ENCODE measurements at places on chromosomes 12 and 14. TPM values are rescaled to one million over a fixed set of nuclear protein-coding genes. Genes with fewer than 3 reads are reported as not detected.

The CACNA1C gene
- not detected for total RNA-seq

The DNAI7 gene
- 2.9 TPM for total RNA-seq

The GZMB gene
- total RNA-seq = not detected

The SRP54 gene
- 44.5 TPM for total RNA-seq

The INHBC gene
- not detected for total RNA-seq

The LGR5 gene
- not detected for total RNA-seq

The MMP14 gene
- total RNA-seq = 22.4 TPM

The TSPAN11 gene
- total RNA-seq = not detected

The CTSG gene
- not detected for total RNA-seq

The CMKLR1 gene
- not detected for total RNA-seq

The FSCB gene
- not detected for total RNA-seq

The TCL1B gene
- total RNA-seq = not detected

The DAD1 gene
- 155 TPM for total RNA-seq

The GPR162 gene
- 2.4 TPM for total RNA-seq

The CLEC1B gene
- total RNA-seq = not detected

The IGFBP6 gene
- total RNA-seq = 333 TPM

The RBP5 gene
- total RNA-seq = 1.3 TPM

The WSCD2 gene
- total RNA-seq = not detected

The TAS2R14 gene
- 1.8 TPM for total RNA-seq

The PACS2 gene
- 52.2 TPM for total RNA-seq

The SMOC1 gene
- total RNA-seq = not detected

The LRRC43 gene
- total RNA-seq = 0.83 TPM

The ADAMTS20 gene
- total RNA-seq = 1.0 TPM

The TAS2R42 gene
- not detected for total RNA-seq

The OR5AU1 gene
- not detected for total RNA-seq

The DDHD1 gene
- total RNA-seq = 11.3 TPM

The CABP1 gene
- not detected for total RNA-seq

The ARHGAP9 gene
- not detected for total RNA-seq

The SLC24A4 gene
- total RNA-seq = not detected

The CBLN3 gene
- total RNA-seq = 8.3 TPM

The CAND1 gene
- 169 TPM for total RNA-seq

The TCL1A gene
- total RNA-seq = not detected

The TBX5 gene
- total RNA-seq = not detected

The ZNF839 gene
- 11.8 TPM for total RNA-seq

The MORN3 gene
- total RNA-seq = 1.8 TPM

The TSPAN19 gene
- total RNA-seq = not detected

The HCAR3 gene
- total RNA-seq = 0.44 TPM

The ACIN1 gene
- 171 TPM for total RNA-seq

The RILPL2 gene
- 3.6 TPM for total RNA-seq

The PKP2 gene
- 88.7 TPM for total RNA-seq

The CIROP gene
- total RNA-seq = not detected

The EML1 gene
- 2.4 TPM for total RNA-seq

The RNF10 gene
- total RNA-seq = 241 TPM

The SMCO2 gene
- 1.9 TPM for total RNA-seq

The GOLGA3 gene
- total RNA-seq = 72.7 TPM

Data from PC-9 (cell line).